ENCODE measurements at places on chromosomes 1 and 21. TPM values are rescaled to one million over a fixed set of nuclear protein-coding genes. Genes with fewer than 3 reads are reported as not detected.

GRCh38 chr1:93964096-93964776, 55.0 kb upstream of the GCLM start:
- DNase-seq, result no peak
- H3K27me3 ChIP-seq, result no peaks in the 10 kb centered on the region
- peak overlapping the region; percentile 47 for H3K27ac ChIP-seq
- no peaks in the 10 kb centered on the region for H3K36me3 ChIP-seq
- peaks cover 8% of the 10 kb centered on the region for H3K4me1 ChIP-seq

DNA sequence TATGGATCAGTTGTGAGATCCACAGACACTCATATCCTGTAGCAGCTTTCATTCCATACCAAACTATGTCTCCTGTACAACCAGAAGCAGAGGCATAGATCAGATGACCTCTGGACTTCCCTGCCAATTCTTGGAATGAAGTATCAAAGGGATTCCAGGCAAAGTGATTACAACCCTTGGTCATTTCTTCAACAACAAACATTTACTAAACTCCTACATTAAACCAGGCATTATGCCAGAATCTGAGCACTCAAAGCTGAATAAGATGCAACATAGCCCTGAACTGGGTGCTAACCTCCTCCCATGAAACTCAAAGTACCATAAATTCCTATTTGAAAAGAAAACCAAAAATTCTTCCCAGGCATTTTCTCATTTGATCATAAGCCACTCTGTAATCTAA, 121.2 kb upstream of the SGIP1 start:
- H3K27me3 ChIP-seq, result no peaks in the 10 kb centered on the region
- DNase-seq, result no peak
- H3K36me3 ChIP-seq, result no peaks in the 10 kb centered on the region

DNA sequence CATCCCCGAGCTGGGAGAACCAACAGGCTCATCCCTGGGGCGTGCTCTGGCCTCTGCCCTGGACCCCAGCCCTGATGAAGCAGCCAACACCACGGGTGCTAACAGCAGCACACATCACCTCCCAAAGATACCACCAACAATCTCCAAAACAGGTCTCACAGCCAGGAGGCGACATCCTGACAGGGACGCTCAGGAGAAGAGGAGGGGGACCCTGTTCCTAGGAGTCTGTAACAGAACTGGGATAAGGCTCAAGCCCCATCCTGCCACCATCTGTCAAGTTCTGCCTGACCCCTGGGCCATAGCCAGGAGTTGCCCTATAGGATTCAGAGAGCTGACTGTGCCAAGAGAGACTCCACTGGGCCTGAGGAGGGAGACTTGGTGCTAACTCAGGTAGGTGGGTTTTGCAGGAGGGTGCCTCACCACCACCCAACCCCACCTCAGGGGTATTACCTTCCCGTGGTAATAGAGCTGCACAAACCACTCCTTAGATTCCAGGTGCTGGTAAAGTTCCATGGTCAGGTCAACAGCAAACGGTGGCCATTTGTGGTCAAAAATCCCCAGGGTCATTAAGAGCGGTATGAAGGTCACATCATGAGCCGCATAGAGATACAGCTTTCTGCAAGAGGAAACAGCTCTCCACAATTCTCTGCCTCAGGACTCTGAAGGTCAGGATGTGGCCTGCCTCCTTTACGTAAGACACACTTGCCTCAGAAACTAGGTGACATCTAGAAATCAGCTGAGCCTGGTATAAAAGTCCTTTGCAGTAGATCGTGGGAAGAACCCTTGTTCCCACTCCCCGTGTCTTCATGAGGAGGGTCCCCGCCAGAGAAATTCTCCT, 22.3 kb downstream of the ACP6 start:
- H3K27me3 ChIP-seq, result no peaks in the 10 kb centered on the region
- H3K4me3 ChIP-seq, result no peak overlapping the region
- DNase-seq, result no peak
- no peaks in the 10 kb centered on the region for H3K4me1 ChIP-seq
- no peak overlapping the region for H3K27ac ChIP-seq

GRCh38 chr1:21262293-21263051, 27.8 kb downstream of the ECE1 start:
- H3K27ac ChIP-seq, result peak overlapping the region; percentile 90
- peak; percentile 87 for DNase-seq
- no peak overlapping the region for H3K4me3 ChIP-seq

GRCh38 chr21:32064281-32064910, 191.6 kb downstream of the HUNK start:
- H3K27ac ChIP-seq, result no peak overlapping the region
- no peaks in the 10 kb centered on the region for H3K4me1 ChIP-seq
- no peak overlapping the region for H3K4me3 ChIP-seq
- no peak for DNase-seq

DNA sequence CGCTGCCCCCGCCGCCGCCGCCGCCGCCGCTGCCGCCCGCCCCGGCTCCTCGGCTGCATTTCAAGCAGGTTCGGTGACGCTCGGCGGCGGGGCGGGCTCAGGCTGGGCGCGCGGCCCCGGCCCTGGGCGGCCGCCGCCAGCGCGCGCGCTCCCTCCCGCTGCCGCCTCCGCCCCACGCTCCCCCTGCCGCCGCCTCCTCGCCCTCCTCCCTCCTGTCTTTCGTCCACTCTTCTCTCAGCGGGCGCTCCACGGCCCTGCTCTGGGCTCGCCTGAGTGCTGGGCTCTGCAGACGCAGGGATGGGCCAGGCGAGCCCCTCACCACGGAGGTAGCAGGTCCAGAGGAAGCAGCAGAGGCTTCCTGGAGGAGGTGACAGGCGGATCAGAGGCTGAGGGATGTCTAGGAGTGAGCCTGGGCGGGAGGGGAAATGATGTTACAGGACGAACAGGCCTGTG, at the start of gene LRP8:
TSS of gene LRP8 (minus strand) at position 62 of the 453 bp plus-strand sequence. CDS start 158 bp downstream, outside the sequence.
- H3K36me3 ChIP-seq, result no peaks in the 10 kb centered on the region
- H3K4me3 ChIP-seq, result peak within 1 kb of the TSS; percentile 56
- DNase-seq, result peak; percentile 92
- no peaks in the 10 kb centered on the region for H3K4me1 ChIP-seq
- no peaks in the 10 kb centered on the region for H3K27me3 ChIP-seq
- no peak within 1 kb of the TSS for H3K27ac ChIP-seq

DNA sequence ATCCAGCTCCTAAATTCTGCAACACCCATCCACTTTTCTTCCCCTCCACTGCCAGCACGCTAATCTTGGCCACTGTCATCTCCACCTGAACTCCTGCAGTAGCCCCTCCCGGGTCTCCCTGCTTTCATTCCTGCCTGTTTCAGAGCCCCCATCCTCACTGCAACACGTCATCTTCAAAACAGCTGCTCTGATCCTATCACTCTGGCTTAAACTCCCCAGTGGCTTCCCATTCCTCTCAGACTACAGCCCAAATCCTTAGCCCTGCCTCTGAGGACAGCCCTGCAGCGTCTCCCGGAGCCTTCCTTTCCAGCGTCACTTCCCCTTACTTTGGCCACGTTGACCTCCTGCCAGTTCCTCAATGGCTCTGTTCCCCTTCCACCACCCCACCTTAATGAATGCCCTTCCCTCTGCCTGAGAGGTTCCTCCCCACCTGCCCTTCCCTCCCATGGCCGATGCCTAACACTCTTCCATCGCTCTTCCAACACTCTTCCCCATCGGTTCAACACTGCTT, 22.9 kb upstream of the IFNAR2 start:
- H3K27me3 ChIP-seq, result no peaks in the 10 kb centered on the region
- H3K4me3 ChIP-seq, result no peak overlapping the region
- no peaks in the 10 kb centered on the region for H3K36me3 ChIP-seq
- H3K4me1 ChIP-seq, result no peaks in the 10 kb centered on the region
- H3K27ac ChIP-seq, result no peak overlapping the region

- no peaks in the 10 kb centered on the region for H3K36me3 ChIP-seq
- H3K27me3 ChIP-seq, result no peaks in the 10 kb centered on the region
- peak overlapping the region; percentile 52 for H3K4me3 ChIP-seq
Measured at GRCh38 chr1:245953876-245954660, 553.0 kb downstream of the SMYD3 start.

GRCh38 chr1:223180731-223181321, 37.8 kb upstream of the TLR5 start:
- H3K36me3 ChIP-seq, result no peaks in the 10 kb centered on the region
- H3K4me1 ChIP-seq, result no peaks in the 10 kb centered on the region
- DNase-seq, result peak; percentile 43
- no peak overlapping the region for H3K27ac ChIP-seq
- no peak overlapping the region for H3K4me3 ChIP-seq

- peaks cover 3% of the 10 kb centered on the region for H3K4me1 ChIP-seq
- H3K4me3 ChIP-seq, result no peak overlapping the region
- H3K27ac ChIP-seq, result no peak overlapping the region
- no peak for DNase-seq
Measured at GRCh38 chr1:166980383-166980782, 5.0 kb upstream of the ILDR2 start.

The COL9A2 gene
- 13.8 TPM for total RNA-seq

The PLEKHN1 gene
- 14.3 TPM for total RNA-seq

The CYP4X1 gene
- 4.8 TPM for total RNA-seq

The C1orf52 gene
- total RNA-seq, result 18.7 TPM

The ANGPTL3 gene
- 0.41 TPM for total RNA-seq

Measured in kidney (tissue), 22 donors.